ENCODE measurements at places on chromosomes 13 and 19.

DNA sequence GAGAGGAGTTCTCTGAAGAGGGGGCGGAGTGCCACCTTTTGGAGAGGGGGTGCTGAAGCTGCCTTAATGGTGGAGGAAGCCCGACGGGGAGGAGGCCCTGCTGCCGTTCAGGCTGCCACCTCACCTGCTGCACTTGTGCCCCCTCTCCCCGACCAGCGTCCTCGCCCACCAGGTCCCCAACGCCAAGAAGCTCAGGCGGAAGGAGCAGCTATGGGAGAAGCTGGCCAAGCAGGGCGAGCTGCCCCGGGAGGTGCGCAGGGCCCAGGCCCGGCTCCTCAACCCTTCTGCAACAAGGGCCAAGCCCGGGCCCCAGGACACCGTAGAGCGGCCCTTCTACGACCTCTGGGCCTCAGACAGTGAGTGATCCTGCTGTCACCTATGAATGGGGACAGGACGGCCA lies 5.4 kb downstream of the NOP53 start:
- DNase-seq, result no peak

- no peak for DNase-seq
Observed at GRCh38 chr13:112802802-112803195, 113.0 kb downstream of the ATP11A start.

GRCh38 chr19:10104665-10105508 lies 1.3 kb upstream of the PPAN start:
- DNase-seq, result peak; percentile 99

- DNase-seq, result no peak
Observed at GRCh38 chr19:38190061-38190460, 34.0 kb downstream of the DPF1 start.

GRCh38 chr19:15015946-15016542 lies 33.2 kb upstream of the CASP14 start:
- peak; percentile 11 for DNase-seq

- peak; percentile 88 for DNase-seq
Observed at GRCh38 chr13:99278200-99278599, 20.0 kb upstream of the GPR18 start.

GRCh38 chr19:10417541-10418234 lies 2.6 kb upstream of the PDE4A start:
- no peak for DNase-seq

GRCh38 chr19:29001141-29001581 lies 211.8 kb downstream of the UQCRFS1 start:
- DNase-seq, result no peak

DNA sequence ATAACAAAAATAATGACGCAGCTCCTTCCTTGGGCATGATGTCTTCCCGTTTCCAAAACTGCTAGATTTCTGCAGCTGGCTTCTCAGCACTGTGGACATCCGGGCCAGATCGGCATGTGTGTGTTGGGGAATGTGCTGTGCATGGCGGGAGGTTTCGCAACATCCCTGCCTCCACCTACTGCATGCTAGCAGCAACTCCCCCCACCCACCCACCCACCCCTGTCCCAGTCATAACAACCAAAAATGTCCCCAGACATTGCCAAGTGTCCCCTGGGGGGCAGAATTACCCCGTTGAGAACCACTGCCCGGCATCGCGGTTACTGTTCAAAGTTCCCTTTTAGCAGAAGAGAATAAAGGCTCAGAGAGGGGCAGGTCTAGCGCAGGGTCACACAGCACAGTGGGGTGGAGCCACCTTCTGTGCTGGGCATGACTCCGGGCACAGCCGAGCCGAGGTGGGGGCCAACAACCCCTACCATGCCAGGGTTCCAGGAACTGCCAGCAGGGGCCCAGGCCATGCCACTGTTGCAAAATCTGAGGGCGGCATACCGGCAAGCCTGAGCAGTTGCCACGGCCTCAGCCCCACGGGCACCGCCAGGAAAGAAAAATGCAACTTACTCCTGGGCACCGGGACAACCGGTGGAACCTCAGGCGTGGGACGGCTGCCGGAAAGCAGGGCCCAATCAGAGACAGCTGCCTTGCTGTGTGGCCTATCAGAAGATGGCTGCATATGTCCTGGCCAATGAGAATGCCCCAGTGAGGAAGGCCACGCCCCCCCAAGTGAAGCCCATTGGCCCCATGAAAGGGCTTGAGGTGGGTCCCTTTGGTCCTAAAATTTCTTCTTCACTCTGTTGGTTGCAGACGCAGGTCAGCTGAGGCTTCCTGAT lies 22.5 kb upstream of the NFIC start:
- DNase-seq, result peak; percentile 93

All from common myeloid progenitor, CD34-positive (primary cell).